ENCODE measurements at places on chromosomes 16 and 17.
A peak's percentile ranks its signal among the peaks of the same experiment; 100 is the strongest.

DNA sequence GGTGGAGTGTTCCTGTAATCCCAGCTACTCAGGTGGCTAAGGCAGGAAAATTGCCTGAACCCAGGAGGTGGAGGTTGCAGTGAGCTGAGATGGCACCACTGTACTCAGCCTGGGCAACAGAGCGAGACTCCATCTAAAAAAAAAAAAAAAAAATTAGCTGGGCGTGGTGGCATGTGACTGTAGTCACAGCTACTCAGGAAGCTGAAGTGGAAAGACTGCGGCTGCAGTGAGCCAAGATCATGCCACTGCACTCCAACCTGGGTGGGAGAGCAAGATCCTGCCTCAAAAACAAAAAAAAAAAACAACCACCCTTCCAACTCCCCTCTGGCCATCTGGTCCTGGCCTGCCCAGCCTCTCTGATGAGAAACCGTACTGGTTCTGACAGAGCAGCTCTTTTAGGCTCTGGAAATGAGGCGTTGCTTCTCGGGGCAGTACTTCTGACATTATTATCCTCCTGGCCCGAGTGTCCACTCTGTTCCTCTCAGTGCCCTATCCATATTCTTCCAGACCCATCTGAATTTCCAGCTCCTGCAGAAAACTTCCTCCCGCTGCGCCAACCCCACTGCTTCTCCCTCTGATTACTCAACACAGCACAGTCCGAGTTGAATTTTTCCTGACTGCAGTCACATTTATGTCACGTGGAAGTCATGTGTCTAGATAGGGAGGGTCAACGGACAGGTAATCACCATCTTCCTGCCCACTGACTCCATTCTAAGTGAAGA is 13.3 kb downstream of the GGA2 start:
- DNase-seq: no peak

DNA sequence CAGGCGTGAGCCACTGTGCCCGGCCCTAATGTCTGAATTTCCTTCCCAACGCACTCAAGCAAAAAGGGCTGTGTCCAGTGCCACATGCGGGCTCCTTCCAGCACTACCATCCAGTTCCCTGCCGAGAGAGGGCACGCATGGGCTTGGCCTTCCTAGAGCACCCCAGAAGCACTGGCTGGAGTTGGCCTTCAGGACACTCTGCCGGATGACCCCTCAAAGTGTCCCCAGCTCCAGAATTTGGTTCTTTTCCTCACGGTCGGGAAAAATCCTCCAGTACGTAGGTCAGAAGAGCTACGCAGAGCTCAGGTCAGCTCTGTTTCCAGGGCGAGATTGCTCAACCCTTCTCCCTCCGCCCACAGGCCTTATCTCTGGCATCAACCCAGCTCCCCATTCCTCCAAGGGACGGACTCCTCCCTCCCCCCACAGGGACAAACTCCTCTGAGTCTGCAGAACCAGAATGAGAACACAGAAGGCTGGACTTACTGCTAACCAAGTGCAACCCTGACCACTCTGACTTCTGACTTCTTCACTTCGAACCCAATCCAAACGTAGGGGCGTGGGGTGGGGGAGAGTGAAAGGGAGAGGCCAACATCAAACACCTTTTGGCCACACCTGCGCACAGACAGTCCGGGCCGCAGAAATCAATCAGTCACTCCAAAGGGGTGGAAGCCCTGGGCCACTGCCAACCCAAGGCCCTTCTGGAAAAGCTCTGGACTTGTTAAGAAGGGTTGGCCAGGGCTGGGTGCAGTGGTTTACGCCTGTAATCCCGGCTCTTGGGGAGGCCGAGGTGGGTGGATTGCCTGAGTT is 3.6 kb downstream of the CDC42EP4 start:
- DNase-seq: no peak

DNA sequence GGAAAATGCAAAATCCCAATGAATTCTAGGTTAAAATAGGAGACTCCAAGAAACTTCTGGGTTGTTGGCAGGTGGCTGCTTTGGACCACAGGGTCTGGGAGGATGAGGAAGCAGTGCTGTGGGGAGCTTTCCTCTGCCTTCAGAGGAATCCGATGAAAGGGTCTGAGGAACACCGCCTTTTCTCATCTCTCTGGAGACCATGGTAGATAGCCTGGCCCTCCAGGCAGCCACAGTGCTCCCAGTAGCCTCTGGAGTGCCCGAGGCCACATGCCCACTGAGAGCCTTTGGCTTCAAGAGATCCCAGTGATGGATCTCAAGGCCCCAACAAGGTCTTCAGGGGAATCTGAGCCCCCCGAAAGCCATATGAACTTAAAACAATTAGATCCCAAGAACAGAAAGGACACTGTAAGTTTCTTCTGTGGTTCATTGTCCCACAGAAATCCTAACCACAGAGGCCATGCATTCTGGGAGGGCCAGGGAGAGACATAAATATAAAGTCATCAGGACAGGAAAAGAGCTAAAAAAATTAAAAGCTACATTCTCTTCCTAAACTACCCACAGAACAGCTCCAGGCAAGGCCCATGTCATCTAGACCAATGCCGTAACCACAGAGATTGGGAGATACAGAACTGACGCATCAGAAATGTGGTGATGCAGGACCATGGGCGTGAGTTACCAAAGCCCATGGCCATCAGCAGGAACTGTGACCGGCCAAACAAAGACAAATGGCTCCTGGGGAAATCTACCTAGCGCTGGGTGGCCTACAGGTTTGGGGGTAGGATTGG is 24.3 kb downstream of the TK2 start:
- no peak for DNase-seq

DNA sequence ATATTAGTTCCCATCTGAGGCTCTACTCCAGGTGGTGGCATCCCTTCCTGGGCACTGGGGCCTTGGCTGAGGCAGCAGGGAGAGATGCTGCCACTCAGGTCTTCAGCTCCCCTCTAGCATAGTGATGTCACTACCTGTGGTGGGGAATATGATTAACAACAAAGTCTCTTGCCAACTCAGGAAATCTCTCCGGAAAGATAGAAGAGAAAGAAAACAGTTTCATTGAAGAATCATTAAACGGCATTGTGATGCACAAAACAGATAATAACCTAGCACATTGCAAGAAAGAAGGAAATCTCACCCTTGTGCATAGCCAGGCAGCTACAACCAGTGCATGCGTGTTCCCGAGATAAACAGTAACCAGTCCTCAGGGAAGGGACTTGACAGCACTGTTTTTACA is 12.2 kb upstream of the ZNF267 start:
- no peak for DNase-seq

DNA sequence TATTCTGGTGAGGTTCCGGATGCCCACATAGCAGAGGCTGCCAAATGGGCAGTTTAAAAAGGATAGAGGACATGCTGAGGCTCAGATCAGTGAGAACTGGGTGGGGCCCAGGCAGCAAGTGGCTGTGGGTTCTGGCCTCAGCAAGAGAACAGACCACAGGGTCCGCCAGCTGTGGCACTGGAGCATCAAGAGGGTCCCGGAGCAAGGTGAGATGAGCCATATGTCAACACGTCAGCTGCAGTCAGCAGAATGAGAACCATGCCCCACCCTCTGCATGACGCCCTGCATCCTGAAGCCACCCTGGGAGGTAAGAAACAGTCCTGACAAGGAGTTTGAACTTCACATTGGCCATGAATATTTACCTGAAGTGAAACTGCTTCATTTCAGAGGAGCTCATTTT is 20.1 kb upstream of the CCL5 start:
- DNase-seq: no peak

DNA sequence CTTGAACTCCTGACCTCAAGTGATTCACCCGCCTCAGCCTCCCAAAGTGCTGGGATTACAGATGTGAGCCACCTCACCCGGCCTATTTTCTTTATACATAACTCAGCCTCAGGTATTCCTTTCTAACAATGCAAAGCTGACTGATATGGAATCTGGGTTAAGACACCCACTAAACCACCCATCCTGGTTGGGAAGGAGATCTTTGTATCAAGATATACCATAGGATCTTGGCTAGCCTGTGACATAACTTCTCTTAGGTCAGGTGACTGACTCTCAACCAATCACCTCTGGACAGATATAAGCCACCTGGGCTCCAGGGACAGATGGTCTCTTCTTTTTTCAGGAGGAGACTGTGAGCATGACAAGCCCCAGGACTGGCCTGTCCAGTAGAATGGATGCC is 51.2 kb upstream of the NKD1 start:
- no peak for DNase-seq

- DNase-seq: no peak
Measured at GRCh38 chr16:87207965-87208364, 109.2 kb downstream of the C16orf95 start.

- no peak for DNase-seq
Measured at GRCh38 chr17:57357392-57357784, 101.1 kb downstream of the MSI2 start.

- DNase-seq: no peak
Measured at GRCh38 chr16:83705856-83706255, 101.9 kb upstream of the HSBP1 start.

GRCh38 chr16:64481497-64481896 is 640.4 kb downstream of the CDH11 start:
- no peak for DNase-seq

GRCh38 chr17:58219007-58219788 is at the start of gene MKS1:
Gene MKS1 (minus strand): TSS chr17:58219255. CDS start chr17:58219230, 25 bp downstream.
- DNase-seq: peak; percentile 87

- DNase-seq: no peak
Measured at GRCh38 chr16:13099822-13100221, 198.4 kb downstream of the SHISA9 start.

DNA sequence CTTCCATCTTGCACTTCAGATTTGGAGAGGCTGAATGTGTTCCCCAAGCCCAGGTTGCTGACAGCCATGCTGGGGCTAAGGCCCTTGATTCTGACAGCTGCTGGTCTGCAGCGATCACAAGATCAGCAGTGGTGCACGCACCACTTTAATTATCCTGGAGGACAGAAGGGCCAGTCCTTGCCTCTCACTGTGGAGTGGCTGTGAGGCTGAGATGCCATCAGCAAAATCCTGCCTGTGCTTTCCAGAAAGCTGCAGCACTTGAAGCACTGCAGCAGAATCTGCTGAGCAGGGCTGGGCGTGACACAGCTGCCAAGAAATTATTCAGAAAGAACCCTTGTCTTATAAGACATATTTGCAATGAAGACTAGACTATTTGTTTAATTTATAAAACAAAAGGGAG is 37.1 kb downstream of the NUP93 start:
- DNase-seq: no peak

DNA sequence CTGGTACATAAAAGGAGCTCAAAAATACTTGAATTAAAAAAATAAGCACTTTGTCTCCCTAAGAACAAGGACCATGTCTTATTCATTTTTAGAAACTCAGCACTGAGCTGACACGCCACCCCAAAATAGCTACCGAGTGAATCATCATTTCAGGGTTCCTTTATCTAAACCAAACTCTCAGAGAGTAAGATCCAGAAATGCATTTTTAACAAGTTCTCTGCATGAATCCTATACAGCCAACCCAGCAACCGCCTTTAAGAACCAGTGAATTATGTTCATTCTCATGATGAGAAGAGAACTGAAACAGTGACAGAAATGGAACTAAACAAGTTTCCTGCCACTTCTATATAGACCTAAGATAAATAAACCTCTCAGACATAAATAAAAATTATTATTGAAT is 8.7 kb downstream of the C16orf87 start:
- no peak for DNase-seq

DNA sequence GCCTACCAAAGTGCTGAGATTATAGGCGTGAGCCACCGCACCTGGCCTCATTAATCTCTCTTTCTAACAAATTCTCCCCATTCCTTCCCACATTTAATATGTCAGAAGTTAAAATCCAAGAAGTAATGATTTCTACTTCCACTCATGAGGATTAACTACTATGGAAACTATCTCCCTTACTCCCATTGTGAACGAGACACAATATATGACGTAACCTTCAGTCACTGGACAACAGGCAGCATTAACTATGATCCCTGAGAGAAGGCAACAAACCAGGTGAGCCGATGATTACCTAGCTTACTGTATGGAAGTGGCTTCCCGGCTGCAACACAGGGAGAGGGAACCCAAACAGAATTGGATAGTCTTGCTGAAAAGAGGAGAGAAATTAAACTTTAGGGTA is 20.0 kb downstream of the GLG1 start:
- DNase-seq: no peak

- DNase-seq: no peak
Measured at GRCh38 chr16:70715055-70715858, 29.4 kb upstream of the MTSS2 start.

DNA sequence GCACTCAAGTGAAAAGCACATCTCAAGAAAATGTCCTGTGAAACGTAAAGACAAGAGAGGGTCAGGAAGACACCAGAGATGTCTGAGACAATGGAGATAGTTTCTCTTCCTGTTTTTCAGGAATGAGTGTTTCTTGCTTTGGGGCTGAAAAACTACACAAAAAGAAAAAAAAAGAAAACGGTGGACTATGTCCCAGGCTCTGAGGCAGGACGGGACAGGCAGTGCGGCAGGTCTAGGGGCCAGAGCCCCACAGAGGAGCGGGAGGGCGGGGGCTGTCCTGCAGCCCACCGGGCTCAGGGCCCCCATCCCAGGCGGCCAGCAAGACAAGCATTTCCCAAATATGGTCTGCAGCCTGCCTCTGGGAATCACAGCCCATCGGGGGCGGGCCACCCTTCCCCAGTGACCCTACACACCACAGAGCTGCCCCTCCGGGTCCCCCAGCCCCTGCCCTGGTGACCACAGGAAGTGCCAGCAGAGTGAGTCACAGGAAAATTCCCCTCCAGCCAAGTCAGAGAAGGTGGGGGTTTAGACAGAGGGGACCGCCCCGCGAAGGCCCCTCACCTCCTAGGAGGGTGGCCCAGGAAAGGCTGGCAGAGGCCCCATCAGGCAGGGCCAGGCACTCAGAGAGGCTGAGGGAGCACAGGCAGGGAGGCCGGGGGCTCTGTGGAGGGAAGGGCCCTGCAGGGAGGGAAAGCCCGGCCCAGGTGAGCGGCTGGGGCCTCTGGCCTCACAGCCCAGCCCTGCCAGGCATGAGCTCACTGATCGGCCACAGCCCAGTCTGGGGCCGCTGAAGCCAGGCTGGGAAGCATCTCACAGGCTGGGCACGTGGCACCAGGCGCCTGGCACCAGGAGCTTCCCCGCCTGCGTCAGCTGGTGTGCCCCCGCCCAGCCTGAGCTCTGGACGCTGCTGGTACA is 6.3 kb downstream of the BCAR1 start:
- DNase-seq: no peak

- no peak for DNase-seq
Measured at GRCh38 chr17:78596871-78597764, 19.9 kb upstream of the DNAH17 start.

DNA sequence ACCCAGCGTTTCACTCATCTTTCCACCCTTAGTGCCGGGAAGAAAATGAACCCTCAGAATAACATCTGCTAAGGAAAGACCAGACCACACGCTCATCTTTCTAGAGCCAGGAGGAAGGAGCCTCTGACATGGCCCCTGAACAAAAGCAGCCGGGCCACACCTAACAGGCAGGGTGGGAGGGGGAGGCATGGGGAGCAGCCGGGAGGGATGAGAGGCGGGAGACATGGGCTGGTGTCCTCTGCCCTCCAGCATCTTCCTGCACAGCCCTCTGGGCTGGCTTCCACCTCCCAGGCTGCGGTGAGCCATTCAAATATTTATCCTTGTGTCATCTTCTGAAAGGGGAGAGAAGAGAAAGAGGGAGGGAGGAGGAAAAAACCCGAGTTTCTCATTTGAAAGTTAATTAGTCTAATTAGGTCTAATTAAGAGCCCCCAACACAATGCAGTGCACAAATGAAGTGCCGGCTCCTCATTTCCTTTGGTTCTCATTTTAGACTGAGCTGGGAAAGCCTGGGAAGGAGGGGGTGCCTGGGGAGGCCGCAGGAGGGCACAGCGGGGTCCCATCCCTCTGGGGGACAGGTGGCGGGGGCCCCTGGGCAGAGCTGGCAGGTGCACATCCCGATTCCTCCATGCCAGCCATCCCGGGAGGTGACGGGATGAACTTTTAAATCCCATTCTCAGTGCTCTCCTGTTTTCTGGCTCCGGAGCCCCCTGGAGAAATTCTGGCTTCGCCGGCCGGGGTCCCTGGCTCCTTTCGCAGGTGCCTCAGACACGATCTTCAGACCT is 90.5 kb downstream of the ENGASE start:
- no peak for DNase-seq
